ENCODE measurements at places on chromosomes 4 and X.
A peak's percentile ranks its signal among the peaks of the same experiment; 100 is the strongest.

GRCh38 chr4:67685532-67685859, 15.5 kb downstream of the UBA6 start:
- DNase-seq = no peak

- DNase-seq = peak; percentile 84
These were observed 31.1 kb downstream of the TACC3 start for GRCh38 chr4:1752284-1753041.

DNA sequence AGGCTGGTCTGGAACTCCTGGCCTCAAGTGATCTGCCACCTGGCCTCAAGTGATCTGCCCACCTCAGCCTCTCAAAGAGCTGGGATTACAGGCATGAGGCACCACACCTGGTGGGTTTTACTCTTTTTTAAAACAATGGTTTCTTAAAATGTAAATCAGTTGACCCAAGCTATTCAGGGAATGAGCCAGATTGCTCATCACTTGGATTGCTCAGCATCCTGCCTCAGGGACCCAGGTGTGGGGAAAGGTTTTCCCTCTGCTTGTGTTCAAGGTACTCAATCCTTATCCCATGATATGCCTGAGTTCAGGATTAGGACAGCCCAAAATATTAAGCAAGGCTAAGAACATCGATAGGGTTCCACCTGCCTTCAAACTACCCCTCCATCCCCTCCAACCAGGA, 67.4 kb downstream of the CHRNA9 start:
- DNase-seq = no peak

DNA sequence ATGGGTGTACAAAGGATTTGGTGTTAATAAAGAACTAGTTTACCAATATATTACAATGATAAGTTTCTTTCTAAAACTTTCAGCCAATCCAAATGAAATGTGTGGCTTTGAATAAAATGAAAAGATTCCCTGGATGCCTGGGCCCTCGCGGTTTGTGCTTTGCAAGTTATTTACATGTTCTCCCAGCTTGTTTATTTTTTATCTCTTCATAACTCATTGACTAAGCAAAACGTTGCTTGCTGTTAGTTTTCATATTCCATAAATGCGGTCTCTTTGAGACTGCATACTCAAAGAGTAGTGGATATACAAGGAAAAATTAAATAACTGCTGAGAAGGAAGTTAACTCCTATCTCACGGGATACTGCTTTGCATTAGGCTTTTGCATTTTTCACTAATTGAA, 26.0 kb downstream of the FHDC1 start:
- no peak for DNase-seq

DNA sequence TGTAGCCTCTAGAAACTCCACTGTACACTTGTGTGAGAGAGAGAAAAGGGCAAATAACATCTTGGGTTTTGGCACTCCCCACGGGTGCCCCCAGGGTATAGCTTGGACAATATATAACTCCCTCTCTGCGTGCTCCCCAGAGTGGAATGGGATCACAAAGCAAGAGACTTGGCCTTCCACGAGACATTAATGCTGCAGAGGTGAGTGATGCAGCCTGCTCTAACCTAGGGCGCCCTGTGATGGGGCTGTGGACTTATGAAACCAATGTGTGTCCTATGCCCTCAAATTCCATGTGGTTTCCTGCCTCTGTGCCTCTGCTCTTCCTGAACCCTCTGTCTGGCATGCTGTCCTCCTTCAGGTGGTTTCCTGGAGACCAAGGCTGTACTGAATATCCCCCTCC, 22.0 kb upstream of the FAM9C start:
- no peak for DNase-seq

DNA sequence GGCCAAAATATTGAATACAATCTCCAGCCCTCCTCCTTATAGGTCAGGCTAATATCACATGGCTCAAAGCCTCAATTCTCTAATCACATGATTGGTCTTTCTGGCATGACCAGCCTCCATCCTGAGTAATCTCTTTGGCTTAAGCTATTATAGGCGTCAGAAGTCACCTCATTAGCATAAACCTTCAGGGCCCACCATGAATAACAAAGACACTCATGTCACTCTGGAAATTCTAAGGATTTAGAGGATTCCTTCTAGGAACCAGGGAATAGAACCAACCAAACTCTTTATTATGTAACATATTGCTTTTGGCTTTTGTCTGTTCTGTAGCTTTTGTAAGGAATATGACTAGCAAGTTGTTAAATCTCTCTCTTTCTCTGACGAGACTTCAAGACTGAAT, 109.2 kb upstream of the IGFBP7 start:
- DNase-seq = no peak

GRCh38 chr4:120667102-120667501, 255.4 kb downstream of the PRDM5 start:
- no peak for DNase-seq

DNA sequence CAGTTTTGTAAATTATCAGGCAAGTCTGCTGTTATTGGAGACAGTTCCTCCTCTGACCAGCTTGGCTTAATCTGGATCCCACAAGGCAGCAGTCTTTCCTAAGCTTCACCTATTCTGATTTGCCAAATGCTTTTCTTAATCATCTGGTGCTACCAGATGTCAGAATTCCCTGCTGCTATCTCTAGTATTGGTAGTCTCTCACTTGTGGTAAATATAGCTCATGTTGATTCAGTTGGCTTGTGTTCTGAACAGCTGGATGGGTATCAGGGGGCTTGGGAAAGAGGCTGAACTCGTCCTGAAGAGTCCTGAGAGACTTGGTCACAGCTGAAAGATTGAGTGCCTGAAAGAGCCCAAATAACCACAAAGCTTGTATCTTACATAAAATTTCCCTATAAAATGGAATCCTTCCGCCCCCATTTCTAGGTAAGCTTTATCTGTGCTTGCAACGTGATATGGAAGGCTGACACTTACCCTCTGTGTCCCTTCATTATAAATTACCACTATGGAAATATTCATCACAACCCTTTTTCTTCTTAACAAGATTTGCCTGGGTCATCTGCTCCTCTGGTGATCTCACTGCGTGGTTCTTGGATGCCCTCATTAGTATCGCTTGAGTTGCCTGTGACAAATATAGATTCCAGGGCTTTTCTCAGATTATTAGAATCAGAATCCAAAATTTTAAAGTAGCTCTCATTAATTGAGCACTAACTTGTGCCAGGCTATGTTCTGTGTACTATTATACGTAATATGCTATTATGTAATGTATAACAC, 104.1 kb upstream of the GPRIN3 start:
- no peak for DNase-seq

DNA sequence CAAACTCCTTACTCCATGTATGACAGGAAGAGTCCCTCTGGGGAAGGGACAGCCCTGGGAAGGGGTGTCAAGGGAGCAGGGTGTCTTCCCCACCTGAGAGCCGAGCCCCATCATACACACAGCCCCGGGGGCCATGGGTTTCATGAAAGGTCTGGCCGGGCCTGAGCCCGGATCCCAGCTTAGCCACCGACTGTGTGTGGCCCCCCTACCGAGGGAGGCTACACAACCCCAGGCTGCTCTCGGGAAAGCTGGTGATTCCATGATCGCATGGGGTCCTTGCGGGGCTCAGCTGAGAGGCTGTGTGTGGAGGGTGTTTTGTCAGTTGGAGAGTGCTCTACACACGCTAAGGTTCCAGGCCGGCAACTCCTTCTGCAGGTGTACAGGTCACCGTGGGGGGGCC, 55.6 kb downstream of the SORCS2 start:
- no peak for DNase-seq
